Activated T-cell treated with anti-CD3 and anti-CD28 coated beads, Interleukin-2, amount 50 U/mL, for 72 hours (primary cell): ENCODE measurements at places on chromosomes 7 and 10. TPM values are rescaled to one million over a fixed set of nuclear protein-coding genes. Genes with fewer than 3 reads are reported as not detected.

GRCh38 chr7:105106473-105106872 lies 92.5 kb downstream of the KMT2E start:
- no peak for DNase-seq

- DNase-seq: no peak
Observed at GRCh38 chr7:109235316-109235715, 665.6 kb downstream of the DNAJB9 start.

DNA sequence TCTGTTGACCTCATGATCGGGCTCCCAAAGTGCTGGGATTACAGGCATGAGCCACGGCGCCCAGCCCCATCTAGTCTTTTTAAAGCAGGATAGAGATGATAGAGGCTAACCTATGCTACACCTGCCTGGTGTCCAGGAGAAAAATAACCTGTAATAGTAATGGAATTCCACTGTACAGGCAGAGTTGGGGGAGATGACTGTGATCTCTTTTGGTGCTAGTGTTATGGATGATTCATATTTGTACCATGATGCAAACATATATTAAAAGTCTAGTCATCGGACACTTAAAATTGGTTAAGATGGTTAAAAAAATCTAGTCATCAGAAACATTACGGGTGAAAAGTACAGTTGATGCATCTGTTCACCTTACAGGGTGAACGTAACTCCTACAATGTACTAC lies 6.1 kb upstream of the SAR1A start:
- no peak for DNase-seq

DNA sequence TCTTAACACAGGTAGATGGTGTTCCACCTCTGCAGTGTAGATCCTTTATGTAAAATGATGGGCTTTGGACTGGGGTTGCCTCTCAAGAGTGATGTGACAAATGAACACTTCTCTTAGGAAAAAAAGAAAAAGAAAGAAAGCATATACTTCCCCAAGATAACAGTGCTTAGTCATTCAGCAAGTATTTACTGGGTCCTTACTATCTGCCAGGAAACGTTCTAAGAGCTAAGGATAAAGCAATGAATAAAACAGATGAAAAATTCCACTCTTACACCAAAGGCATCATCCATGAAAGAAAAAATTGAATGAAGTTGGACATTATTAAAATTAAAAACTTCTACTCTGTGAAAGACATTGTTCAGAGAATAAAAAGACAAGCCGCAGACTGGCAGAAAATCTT lies 177.3 kb downstream of the C7orf25 start:
- no peak for DNase-seq

The CACNB2 gene
- not detected for total RNA-seq

GRCh38 chr10:89369156-89370105 lies 8.4 kb upstream of the IFIT1B start:
- no peak for DNase-seq

DNA sequence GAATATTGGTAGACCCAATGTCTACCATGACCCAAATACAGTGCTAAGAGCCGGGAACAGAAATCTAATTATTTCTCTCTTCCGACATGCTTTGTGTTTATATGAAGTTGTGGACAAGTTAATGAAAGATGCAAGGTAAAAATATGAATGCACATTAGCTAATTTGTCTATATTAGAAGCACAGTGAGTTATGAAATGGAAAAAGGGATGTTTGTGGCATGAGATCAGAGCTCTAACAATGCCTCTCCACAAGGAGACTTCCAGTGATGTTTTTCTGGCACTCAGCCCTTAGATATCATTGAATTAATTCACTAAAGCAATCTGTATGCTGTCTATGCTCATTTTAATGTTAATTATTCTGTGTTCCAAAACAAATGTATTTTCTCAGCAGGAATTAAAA lies 897.2 kb downstream of the CNTNAP2 start:
- DNase-seq: no peak

- DNase-seq: no peak
Observed at GRCh38 chr10:75428434-75429158, 2.8 kb upstream of the LRMDA start.

The TFPI2 gene
- total RNA-seq: 0.51 TPM

The CDNF gene
- total RNA-seq: 2.9 TPM

DNA sequence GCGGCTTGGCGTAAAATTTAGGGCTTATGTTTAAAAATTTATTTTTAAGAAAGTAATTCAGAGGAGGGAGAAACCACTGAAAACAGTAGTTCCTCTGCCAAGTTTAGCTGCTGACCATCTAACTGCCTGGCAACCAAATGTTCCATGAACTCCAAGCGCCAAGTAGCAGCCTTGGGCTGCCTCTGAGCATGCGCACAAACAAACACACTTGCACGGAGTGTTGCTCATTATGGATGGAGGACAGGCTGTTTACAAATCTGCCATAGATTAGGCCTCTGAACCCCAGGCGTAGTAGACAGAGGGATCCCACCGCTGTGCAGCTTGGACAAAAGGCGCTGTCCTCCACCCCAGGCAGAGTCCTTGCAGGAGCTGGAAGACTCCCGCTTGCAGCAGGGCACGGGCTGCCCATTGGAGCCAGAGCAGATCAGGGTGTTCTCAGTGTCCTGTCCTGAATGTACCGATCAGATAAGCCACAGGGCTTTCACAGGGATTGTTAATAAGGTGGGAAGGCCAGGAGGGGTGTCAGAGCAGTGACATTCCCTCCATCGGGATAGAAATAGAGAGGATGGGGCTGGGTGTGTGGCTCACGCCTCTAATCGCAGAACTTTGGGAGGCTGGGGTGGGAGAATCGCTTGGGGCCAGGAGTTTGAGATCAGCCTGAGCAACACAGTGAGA lies 47.7 kb upstream of the LYZL1 start:
- no peak for DNase-seq

- no peak for DNase-seq
Observed at GRCh38 chr10:117699436-117700075, 157.0 kb downstream of the EMX2 start.

DNA sequence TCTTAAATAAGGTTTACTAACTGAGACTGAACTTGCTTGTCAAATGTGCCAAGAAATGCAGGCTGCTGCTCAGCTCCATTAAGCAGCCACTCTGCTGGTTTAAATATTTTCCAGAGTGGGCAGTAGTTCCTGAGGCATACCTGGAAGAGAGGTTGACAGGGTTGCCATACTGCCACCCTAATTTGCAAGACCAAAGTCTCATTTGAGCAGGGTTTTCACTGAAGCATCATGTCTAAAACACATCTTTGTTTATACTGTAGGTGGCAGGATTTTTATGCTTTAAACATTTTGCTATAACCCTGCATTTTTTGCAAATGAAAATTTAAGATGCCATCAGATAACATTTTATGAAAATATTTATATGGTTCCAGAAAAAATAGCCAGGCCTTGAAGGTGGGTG lies 618.0 kb upstream of the LRRTM3 start:
- no peak for DNase-seq

The AIFM2 gene
- total RNA-seq: 7.2 TPM

DNA sequence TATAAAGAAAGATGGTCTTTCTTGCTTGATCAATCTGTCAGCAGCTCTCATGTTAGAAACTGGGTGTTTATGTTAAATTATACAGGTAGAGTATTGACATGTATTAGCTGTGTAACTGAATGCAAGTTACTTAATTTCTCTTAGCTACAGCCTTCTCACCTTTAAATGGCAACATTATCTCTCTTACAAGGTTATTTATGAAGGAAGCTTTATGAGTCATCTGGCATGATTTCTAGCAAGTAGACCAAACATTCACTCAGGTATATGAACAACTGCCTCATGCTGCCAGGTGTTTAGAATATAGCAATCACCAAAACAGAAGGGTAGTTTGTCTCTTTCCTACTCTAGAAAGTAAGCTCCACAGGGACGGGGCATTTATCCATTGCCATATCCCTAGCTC lies 8.5 kb downstream of the ARL4A start:
- DNase-seq: no peak

The IKZF1 gene
- 504 TPM for total RNA-seq

The AKR1C2 gene
- 0.22 TPM for total RNA-seq

The TMEM270 gene
- total RNA-seq: not detected

DNA sequence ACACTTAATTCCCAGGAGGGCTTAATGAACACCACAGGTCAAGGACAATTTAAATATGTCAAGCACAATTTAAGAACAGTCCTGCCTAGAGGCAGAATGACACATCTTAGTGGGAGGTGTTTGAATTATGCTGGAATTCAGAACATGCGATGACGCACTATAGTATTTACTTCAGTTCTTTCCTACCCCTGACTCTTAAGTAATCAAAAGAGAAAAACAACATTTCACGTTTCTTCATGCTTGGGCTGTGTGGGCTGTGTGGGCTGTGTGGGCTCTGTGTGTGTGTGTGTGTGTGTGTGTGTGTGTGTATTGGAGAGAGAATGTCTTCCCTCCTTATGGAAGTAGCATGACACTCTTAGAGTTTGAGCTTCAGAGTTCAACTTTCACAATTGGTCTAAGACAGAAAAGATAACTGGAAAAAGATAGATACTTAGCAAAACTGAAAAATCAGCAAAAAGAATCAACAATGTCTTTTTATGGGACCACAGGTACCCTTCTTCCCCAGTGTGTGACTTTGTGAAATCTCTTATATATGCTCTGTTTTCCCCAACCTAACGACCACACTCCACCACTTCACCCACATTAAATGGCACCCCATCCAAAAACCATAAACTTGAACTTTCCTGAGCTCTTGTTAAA lies 33.7 kb upstream of the CABCOCO1 start:
- no peak for DNase-seq

DNA sequence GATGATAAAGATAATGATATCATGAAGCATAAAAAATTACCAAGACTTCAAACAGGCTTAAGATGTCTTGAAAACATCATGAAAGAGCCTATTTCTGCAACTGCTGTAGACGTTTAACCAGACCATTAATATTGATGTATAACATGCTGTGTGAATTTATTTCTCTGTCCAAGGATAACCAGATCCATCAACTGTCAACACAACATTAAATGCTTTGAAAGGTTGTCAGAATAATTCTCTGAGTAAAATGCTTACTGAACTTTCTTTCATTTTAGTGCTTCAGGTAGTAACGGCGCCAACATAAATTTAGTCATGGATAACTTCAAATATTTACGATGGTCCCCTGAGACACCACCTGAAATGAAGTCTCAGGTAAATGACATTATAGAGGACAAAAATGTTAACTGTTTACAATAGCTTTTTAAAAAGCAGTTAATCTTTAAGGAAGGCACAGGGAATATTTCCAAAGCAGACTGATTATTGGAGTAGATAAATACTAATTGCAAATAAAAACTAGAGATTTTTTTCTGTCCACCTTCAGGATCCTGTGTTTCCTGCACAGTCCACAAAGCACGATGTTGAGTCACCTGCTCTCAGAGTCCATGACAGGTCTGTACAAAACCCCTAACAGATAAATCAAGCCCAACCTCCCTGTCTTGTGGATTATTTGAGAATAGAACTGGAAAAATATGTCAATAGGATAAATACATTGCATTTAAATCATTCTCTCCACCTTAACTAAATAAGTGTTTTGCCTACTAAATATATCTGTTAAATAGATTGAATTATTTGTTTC lies 1213.2 kb downstream of the XPNPEP1 start:
- DNase-seq: no peak

The TASOR2 gene
- total RNA-seq: 47.7 TPM

- DNase-seq: no peak
Observed at GRCh38 chr10:1423676-1424253, 313.6 kb downstream of the ADARB2 start.

DNA sequence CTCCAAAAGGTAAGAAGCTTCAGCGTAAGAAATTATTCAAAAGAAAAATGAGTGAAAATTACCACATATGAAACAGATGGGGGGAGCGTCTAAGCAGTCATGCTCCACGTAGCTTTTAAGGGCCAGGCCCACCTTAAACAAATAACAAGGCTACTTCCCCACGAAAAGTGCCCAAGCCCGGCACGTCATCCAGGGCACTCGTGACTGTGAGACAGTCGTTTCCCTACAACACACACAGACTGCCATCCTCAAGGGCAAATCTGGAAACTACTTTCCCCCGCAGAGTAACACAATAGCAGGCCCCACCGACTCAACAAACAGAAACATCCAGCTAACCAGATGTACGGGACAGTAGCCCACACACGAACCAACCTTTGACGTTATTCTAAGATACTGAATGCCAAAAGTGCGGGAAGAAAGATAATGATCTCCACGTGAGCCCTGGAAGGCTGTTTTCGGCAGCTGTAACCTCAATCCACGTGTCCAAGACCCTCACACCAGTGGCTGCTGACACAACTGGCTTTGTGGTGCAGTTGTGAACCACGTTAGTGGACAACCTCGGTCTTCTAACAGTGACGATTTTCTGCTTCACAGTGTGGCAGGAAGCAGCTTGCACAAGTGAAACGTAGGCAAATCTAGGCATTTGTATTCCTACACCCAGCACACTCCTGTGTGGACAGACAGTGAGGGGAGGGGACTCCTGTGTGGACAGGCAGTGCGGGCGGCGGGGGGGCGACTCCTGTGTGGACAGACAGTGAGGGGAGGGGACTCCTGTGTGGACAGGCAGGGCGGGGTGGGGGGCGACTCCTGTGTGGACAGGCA lies 251.7 kb downstream of the ZMYND11 start:
- no peak for DNase-seq

- DNase-seq: peak; percentile 58
Observed at GRCh38 chr7:101315336-101315735, 6.3 kb downstream of the IFT22 start.

DNA sequence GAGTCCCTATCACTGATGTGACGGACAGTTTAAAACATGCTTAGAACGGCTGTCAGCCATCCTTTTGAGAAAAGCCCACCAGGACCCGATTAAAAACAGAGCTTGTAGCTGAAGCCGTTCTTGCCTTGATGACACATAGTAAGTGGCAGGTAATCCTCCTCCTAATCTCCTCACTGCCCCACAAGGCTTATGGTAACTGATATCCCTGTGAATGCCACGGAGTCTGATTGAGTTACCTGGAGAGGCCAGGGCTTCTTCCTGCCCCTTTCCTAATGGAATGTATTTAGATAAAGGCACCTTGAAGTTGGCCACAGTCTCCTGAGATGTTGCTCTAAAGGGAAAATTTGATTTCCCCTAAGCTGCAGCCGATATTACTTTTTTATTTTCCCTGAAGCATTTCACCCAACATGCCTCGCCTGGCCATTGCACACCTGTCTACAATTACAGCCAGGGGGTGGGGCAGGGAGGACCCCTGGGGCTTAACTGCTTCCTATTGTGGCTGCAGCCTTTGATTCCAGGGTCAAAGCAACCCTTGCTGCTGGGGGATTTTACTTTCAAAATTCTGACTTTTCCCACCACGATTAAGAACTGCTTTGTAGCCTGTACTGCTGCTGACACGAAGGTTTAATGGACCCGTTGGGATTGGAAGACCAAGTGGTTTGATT lies 169.0 kb upstream of the GPR26 start:
- no peak for DNase-seq

DNA sequence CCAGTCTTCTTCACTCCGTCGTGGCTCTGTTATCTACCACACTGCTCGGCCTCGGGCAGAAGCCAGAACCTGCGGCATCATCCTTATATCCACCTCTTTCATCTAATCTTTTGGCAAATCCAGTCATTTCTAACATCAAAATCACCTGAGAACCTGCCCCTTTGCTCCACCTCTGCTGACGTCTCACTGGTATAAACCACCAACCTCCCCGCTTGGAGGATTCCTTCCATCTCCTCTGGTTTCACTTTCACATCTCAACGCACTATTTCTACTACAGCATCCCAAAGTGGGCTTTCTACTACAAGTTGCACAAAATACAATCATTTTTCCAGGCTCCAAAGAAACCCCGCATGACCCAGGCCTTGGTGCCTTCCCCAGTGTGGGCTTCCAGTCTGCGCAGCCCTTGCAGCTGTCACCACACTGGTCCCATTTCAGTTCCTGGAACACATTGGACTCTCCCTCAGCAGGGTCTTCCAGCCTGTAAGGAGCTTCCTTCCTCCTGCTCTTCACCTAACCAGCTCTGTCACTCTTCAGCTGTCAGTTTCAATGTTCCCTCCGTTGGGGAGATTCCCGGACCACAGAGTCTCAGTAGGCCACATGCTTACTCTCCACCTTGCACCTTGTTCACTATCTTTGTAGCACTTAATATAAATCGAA lies 85.0 kb downstream of the PRKCQ start:
- peak; percentile 54 for DNase-seq

The ABCC2 gene
- 1.5 TPM for total RNA-seq
